SK-MEL-5 (cell line): ENCODE measurements at places on chromosomes 6 and 20. TPM values are rescaled to one million over a fixed set of nuclear protein-coding genes. Genes with fewer than 3 reads are reported as not detected.

GRCh38 chr20:16477632-16478031, 95.6 kb downstream of the KIF16B start:
- DNase-seq = no peak

GRCh38 chr6:125853756-125854155, 63.0 kb downstream of the NCOA7 start:
- DNase-seq = no peak

GRCh38 chr6:100622907-100623692, 158.4 kb upstream of the SIM1 start:
- no peak for DNase-seq

The C6orf163 gene
- 1.3 and 1.4 TPM in 2 replicates for total RNA-seq

The PRR18 gene
- not detected in 2 replicates for total RNA-seq

The KHDC1L gene
- total RNA-seq = not detected in 2 replicates

The SIRPD gene
- total RNA-seq = not detected in 2 replicates
